ENCODE measurements at places on chromosomes 5 and 9.

DNA sequence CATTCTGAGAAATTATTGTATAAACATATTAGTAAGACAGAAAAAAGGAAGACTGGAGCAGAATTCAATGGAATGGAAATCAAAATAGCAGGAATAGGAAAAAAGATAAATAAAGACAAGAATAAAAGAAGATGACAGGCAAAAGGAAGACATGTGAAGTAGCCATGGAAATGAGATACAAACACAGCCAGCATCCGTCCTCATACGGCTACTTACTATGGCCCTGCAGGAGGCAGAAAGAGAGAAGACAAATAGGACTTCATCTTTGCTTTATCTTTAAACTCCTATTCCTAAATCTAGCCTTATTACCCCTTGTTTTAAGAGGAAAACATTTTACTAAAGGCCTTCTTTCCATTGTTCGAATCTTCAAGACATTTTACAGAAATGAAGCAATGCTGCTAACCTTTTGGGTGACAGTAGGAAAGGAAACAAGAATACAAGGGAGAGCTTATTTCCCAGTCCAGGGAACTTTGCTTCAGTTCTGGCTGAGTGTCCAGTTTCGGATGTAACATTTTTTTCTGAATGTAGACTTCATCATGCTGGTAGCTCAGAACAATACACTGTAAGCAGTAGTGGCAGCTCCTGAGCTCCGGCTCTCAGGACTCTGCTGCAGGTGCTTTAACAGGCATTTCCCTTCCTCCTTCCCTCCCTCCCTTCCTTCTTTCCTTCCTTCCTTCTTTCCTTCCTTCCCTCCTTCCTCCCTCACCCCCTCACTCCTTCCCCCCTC, 106.4 kb upstream of the SLC12A2 start:
- DNase-seq = no peak

DNA sequence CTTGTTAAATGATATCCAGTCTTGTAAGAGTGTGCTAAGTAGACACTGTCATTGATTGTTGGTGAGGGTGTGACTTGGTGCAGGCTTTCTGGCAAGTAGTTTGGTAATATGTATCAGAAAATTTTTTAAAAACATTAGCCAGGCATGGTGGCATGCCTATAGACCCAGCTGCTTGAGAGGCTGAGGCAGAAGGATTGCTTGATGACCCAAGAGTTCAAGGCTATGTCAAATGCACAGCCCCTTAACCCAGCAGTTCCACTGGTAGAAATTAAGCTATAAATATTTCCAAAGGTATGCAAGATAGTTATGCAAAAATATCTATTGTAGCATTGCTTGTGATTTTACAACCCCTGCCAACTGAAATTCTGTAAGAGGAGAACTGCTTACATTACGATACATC, 24.2 kb downstream of the ZBTB43 start:
- DNase-seq = no peak

- DNase-seq = no peak
Observed at GRCh38 chr9:129879991-129880653, 44.9 kb downstream of the USP20 start.

- DNase-seq = peak; percentile 73
Observed at GRCh38 chr9:71249729-71250317, 128.4 kb upstream of the TRPM3 start.

- peak; percentile 8 for DNase-seq
Observed at GRCh38 chr5:56812110-56812509, 3.2 kb upstream of the MAP3K1 start.

GRCh38 chr5:181236471-181236870, 7.2 kb downstream of the RACK1 start:
- DNase-seq = no peak

DNA sequence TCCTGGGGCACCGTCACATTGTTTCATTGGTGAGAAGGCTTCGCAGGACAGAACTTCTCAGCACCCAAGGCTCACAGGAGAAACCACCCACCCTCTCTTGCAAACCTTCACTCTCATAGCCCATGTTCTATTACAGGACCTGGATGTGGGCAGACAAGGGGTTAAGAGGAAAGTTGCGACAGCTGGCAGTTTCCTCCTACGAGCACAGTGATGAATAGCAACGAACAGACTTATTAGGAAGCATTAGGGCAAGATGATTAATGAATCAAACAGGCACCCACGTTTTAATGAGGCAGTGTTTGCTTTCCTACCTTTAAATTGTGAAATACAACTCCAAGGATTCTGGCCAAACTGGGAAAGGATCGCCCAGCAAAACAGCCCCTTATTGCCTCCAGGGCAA, 339.3 kb downstream of the DRD1 start:
- DNase-seq = no peak

DNA sequence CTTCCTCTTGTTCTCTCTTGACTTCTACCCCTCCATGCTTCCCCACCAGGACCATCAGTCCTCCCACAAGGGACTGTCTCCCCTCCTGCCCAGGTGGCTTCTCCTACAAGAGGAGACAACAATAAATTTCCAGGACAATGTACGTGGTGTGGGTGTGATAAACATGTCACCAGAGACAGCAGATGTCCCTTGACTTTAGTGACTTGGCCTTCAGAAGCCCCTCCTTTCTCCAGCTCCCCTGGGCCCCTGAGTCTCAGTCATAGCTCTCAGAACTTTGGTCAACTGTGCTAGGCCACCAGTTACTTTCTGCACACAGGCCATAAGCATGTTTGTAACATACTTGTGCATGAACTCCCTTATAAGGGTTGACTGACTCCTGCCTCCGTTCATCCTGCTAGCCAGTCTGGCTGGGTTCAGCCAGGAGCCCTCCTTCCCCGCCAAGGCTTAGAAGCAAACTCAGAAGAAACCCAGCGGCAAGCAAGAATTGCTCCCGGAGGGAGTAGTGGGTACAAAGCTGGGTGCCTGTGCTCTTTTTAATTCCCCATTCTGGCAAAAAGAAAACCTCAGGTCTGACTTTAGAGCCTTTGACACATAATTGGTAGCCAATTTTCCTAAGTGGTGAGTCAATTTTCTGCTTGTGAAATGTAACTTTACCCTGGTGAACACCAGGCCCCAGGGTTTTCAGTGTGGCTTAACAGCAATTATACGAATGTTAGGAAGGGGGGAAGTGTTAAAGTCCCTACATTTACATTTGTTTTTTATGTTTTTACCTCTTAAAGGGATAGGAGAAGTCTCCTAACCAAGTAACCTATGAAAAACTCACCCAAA, 49.2 kb downstream of the EBF1 start:
- peak; percentile 9 for DNase-seq

GRCh38 chr5:64654561-64654938, 35.8 kb upstream of the SHISAL2B start:
- no peak for DNase-seq

DNA sequence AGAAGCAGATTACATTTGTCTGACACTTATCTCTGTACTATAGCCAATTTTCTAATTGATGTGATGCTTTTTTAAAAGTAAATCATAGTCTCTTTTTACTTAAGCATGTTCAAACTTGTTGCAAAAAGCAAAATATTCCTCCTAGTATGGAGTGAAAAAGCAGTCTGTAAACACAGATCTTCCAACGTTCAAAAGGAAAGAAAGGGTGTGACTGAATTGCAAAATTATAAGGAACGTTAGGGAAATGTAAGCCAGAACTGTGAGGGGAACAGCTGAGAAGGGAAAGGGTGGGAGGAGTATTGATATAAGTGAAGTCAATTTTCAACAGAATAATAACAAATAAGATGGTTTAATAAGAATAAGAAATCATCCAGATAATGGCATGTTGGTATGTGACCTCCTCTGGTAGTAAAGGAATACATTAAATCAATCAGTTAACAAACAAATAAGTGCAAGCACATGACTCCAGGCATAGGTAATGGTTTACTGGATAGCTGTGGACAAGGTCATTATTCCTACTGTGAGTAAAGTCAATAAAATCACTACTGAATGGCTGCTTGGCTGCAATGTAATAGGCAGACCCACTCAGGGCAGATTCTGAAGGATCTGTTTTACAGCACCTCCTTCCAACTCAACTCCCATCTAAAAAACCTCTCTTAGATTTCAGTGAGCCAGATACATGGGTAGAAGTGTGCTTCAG, 239.1 kb upstream of the NMUR2 start:
- no peak for DNase-seq

DNA sequence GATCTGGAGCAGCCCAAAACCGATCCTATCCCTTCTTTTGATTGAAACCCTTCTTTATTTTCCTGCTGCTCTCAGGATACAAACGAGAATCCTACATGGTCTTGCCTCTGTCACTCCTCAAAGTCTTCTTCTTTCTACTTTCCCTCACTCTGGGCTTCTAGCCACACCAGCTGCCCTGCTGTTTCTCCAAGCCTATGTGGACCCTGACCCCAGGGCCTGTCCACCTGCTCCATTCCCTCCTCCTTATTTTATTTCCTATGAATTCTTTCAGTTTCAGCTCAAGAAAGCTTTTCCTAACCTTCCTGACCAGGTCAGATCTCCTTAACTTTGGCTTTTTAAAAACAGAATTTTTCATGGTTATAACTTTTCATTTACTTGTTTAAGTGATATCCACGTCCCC, 141.0 kb downstream of the ARHGAP26 start:
- no peak for DNase-seq

- DNase-seq = no peak
Observed at GRCh38 chr9:126630458-126631237, 16.9 kb downstream of the LMX1B start.

DNA sequence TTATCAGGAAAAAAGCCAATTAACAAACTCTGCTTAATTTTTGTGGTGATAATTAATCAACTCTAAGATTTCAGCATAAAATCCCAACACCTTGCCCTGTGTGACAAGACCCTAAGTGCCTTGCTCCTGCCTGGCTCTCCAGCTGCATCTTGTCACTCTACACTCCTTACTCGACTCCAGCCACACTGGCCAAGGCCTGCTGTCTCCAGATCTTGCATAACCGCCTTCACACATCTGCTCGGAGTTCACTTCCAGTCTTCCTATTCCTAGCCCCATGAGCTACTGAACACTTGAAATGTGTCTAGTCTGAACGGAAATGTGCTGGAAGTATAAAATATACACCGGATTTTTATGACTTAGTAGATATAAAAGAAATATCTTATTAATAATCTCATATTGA, 259.6 kb downstream of the EPB41L4A start:
- DNase-seq = no peak

GRCh38 chr5:44774279-44774880, 34.4 kb upstream of the MRPS30 start:
- peak; percentile 56 for DNase-seq

GRCh38 chr5:91225848-91226686, 157.1 kb downstream of the ARRDC3 start:
- peak; percentile 51 for DNase-seq

GRCh38 chr9:138100711-138101350, 223.2 kb downstream of the CACNA1B start:
- no peak for DNase-seq

GRCh38 chr5:5318426-5319190, 103.9 kb upstream of the ICE1 start:
- DNase-seq = no peak

DNA sequence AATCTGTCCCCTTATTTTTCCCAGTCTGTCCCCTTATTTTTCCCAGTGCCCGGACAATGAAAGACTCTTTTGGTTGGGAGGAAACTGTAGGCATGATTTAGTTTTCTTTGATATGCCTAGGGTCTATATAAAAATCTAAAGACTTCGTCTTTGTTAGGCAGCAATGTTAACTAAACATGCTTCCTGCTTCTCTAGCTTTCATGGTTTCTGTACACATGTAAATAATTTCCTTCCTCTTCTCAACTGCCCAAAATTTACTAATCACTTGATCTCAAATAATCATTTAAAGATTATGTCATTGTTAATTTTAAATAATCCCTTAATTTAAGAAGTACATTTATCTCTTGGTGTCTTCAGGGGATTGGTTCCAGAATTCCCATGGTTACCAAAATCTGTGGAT, 47.8 kb upstream of the RAPGEF6 start:
- DNase-seq = no peak

GRCh38 chr5:12294151-12294550, 389.9 kb upstream of the CTNND2 start:
- no peak for DNase-seq

GRCh38 chr5:163586531-163586956, 81.1 kb downstream of the MAT2B start:
- DNase-seq = peak; percentile 23

DNA sequence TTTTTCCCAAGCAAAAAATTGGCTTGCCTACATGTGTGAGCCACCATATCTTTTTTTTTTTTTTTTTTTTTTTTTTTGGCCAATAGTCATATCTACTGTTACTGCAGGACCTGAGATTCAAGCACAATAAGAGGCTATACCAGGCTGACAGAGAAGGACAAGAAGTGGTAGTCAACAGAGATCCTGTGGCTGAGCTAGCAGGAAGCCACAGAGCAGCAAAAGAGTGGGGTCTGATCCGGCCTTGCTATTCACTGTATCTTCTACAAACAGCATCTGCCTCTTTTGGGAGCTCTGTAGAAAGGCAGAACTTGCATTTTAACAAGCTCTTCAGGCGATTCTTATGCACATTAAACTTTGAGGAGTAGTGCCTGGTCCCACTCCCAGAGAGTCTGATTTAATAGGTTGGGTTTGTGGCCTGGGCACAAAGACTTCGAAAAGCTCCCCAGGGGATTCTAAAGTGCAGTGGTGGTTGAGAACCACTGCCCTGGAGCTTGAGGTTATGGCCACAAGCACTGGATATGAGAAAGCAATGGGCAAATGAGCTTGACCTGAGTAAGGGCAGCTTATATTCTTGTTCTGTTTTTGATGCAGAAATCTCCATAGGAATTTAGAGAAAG, 162.8 kb downstream of the PIK3R1 start:
- DNase-seq = no peak

DNA sequence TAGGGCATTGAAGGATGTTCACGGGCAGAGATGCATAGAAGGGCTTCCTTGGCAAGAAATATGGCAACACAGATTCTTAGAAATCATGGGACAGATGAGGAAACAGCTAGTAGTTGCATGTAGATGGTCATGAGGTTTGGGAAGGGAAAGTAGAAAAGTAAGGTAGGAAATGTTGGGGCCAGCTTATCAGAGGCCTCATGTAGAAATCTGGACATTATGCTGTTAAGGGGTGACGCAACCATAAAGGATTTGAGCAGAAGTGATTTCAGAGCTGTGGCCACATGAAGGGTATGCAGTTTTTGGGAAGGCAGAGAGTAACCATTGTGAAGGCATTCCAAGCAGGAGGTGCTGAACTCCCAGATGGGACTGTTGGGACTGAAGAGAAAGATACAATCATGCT, 224.0 kb downstream of the ARHGAP26 start:
- no peak for DNase-seq

GRCh38 chr9:120878188-120879130, 1.5 kb upstream of the PHF19 start:
- DNase-seq = no peak

DNA sequence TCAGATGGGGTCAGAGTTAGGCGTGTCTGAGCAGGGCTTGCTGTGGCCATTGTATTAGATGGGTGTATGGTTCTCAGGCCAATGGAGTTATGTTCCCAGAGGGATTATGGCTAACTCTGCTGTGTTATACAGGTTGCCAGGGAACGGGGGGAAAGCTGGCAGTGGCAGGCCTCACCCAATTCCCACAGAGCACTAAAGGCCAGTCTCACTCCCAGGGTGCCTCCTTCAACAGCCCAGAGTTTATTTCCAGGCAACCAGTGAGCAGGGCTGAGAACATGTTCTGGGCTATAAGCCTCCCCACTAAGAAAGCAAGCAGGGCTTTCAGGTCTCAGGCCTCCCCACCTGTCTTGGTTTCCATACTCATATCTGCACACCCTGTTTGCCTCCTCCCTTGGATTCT, 597.9 kb downstream of the ZNF608 start:
- DNase-seq = no peak

GRCh38 chr5:52727020-52727419, 60.7 kb upstream of the ITGA1 start:
- DNase-seq = peak; percentile 23

All from ELR (cell line).